ENCODE measurements at places on chromosomes 2 and 18.

DNA sequence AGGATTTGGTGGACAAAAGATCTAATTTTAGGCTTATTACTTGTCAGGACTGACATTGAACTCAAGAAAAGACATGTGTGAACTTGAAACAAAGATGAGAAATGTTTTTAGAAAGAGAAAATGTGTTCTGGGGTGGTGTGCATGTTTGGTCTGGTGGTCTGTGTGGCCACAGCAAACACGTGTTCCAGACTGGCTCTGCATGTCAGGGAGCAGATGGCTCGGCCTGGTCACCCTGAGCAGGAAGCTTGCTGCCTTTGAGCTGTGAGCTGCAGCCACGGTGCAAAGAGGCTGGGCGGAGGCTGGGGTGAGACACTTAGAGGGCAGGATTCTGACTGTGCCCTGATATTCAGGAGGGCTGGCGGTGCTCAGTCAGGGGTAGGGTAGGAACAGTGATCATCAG is 186.1 kb downstream of the CTIF start:
- DNase-seq = no peak

DNA sequence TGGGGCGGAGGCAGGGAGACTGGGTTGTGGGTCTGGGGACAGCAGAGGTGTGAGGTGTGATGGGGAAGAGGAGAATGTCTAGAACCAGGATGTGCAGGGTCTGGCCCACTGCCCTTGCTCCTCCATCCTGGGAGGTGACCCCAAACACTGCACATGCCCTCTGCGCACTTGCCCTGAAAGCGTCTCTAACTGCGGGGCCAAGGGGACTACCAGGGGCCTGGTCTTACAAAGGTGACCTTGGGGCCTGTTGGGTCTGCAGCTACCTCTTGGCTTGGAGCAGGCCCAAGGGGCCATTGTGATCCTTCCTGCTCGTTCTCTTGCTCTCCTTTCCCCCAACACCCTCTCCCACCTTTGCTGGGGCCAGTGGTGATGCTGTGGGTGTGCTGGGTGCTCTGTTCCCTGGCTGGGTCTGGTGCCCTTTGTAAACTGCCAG is 48.0 kb upstream of the FAHD2A start:
- no peak for DNase-seq

DNA sequence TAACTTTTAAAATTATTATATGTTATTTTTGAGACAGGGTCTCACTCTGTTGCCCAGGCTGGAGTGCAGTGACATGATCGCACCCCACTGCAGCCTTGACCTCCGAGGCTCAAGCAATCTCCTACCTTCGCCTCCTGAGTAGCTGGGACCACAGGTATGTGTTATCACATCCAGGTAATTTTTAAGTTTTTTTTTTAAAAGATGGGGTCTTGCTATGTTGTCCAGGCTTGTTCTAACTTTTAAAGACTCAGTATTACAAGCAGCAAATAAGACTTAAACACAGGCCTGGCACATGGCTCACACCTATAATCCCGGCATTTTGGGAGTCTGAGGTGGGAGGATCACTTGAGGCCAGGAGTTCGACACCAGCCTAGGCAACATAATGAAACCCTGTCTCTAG is 101.2 kb downstream of the ASXL2 start:
- DNase-seq = no peak

GRCh38 chr18:69978732-69979715 is 31.4 kb upstream of the CD226 start:
- DNase-seq = no peak

GRCh38 chr18:74012954-74013630 is 134.5 kb downstream of the FBXO15 start:
- no peak for DNase-seq

DNA sequence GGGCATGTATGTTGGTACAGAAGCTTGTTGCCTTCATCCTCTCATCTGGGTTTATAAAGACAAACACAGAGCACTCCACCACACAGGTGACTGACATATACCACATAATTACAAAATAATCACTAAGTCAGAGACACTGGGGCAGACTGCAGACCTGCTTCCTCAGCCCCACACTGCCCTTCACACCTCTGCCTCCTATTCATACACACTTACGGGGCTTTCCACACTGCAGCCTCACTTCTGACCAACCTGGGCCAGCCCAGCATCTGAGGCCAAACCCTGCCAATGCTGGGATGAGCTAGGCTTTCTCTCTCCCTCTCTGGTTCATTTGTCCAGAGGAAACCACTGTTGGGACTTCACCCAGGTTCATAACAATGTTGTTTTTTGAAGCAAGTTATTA is 4.5 kb downstream of the EMX1 start:
- DNase-seq = no peak

DNA sequence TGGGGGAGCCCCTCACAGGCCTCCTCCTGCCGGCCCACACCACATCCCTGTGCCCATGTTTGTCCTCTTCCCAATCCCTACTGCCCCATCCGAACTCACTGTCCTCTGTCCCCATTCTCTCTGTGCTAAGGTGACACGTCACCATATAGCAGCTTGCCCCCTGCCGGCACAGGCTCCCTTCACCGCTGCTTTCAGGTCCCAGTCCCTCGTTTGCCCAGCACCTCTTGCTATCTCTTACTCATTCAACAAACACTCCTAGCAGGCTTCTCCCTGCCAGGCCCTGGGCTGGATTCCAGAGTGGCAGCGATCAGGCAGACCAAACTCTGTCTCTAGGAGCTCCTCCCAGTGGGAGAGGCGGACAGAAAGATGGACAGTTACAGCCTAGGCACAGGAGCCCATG is 74.3 kb downstream of the TFCP2L1 start:
- DNase-seq = no peak

GRCh38 chr2:101580528-101580927 is 105.6 kb upstream of the RFX8 start:
- DNase-seq = no peak

GRCh38 chr2:238596571-238597551 is 170.1 kb downstream of the ASB1 start:
- no peak for DNase-seq

- DNase-seq = no peak
These were observed 208.7 kb downstream of the RIT2 start for GRCh38 chr18:42906761-42907160.

DNA sequence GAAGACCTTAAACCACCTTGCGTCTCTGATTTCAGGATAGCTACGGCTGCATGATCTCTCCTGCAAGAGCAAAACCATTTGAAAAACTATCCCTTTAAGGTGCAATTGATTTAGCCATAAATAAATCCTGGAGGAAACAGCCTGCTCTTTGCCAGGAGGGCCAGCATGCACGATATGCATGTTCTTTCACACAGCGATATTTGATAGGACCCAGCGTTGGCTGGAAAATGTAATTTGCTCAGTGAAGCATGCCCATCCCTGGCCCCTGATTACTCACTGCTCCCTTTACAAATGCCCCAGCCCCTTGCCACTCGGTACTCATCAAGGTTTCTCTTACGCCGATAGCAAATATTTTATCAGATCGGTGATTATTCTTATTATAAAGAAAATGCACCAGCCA is 315.4 kb downstream of the CDH2 start:
- no peak for DNase-seq

- DNase-seq = no peak
These were observed 10.9 kb downstream of the TMEM200C start for GRCh38 chr18:5884375-5884774.

GRCh38 chr18:9516437-9517064 is 41.2 kb downstream of the RALBP1 start:
- no peak for DNase-seq

- DNase-seq = no peak
These were observed 35.2 kb downstream of the MOGAT1 start for GRCh38 chr2:222706616-222707015.

DNA sequence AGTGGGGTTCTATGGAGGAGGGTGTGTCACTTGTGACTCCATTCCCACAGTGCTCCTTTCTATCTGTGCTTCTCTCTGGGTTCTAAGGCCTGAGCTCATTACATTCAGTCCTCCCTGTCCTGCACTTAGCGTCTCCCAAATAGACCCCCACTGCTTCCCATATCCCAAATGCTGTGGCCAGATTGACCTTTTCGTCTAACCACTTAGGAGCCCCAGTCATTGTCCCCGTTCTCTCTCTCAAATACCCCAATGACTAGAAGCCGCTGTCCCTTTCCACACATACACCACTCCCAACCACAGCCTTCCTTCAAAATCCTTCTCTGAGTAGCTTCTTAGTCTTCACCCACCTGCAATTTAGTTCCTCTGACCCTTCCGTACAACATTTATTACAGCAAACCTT is 146.5 kb downstream of the TRIM43 start:
- DNase-seq = no peak

DNA sequence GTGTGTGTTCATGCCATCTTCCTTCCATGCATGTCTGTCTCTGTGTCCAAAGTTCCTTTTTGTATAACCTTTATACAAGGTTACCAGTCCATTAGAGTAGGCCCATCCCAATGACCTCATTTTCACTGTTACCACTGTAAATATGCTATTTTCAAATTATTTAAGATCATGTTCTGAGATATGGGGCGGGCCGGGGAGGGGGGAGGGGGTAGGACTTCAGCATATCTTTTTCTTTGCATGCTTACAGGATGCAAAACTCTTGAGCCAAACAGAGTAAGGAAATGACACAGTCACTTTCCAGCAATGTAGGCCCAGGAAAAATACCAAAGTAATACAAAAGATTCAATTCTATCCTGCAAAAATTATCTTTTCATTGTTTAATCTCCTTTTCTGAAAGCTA is 124.1 kb upstream of the HNRNPA3 start:
- no peak for DNase-seq

- DNase-seq = no peak
These were observed 2082.3 kb upstream of the CELF4 start for GRCh38 chr18:39647627-39648534.

GRCh38 chr2:100036026-100036425 is 106.4 kb downstream of the AFF3 start:
- DNase-seq = no peak

DNA sequence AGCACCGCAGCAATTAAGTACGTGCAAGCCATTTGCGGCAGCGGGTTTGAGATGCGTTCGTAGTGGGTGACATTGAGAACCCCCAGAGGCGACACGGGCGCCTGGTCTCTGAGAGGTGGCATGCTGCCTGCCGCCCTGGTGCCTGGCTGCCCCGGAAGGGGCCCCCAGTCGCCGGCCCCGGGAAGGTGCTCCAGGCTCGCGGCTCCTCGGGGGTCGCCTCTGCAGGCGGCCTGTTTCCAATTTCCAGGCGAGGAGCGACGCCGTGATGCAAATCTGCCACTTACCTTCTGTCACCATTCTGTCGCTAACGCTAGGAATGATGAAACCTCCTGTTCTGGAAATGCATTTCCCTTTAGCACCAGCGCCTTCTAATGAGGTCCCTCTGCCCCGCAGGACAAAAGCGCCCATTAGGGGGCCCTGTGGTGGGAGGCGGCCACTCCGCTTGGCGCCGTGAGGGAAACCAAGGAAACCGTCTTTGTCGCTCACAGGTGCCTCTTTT is 13.0 kb downstream of the KIF5C start:
- DNase-seq = no peak

GRCh38 chr2:188973641-188974040 is 532 bp upstream of the COL3A1 start:
- no peak for DNase-seq

DNA sequence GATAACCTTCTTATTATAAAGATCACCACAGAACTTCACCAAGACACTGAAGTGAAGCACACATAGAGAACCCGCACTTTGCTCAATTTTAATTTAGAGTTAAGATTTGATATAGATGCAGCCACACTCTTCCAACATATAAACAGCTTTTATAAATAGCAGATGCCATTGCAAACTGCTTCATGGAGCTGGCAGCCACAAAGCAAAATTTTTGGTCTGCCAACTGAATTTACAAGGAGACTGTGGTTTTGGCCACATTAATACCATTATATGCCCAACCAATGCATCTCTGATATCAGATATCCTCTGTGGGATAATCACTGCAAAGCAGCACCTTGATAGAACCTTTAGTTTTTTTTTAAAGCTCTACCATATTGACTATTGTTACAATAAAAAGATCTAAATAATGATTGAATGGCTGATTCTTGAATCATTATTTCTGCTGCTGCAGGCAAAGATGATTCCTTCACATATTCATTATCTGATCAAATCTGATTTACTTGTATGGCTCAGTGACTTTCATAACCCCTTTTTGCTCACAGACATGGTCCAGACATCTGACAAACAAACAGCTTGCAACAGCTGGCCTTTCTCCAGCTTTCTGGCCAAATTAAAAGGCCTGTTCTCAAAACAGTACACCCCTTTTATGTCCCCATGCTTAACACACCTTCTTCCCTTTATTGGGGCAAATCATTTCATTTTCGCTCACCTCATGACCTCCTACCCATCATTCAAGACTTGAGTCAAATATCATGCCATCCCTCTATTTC is 88.4 kb downstream of the METTL4 start:
- no peak for DNase-seq

DNA sequence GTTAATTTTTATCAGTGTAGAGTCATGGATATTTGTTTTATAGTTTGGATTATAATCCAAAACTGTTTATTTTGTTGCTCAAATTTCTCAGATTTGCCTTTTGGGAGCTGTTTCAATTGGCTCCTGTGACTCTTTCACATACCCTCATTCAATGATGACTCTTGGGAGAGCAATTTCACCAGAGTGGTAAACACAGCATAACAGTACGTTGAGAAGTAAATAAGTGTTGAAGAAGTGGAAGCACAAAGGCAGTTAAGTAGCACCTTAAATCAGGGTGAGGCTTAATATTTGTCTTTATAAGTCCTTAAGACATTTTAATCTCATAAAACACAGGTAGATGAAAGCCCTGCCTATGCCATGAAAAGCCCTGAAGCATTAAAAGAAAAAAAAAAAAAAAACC is 17.1 kb upstream of the SLC39A10 start:
- DNase-seq = no peak

GRCh38 chr2:28587526-28588291 is 91.8 kb downstream of the PLB1 start:
- no peak for DNase-seq

DNA sequence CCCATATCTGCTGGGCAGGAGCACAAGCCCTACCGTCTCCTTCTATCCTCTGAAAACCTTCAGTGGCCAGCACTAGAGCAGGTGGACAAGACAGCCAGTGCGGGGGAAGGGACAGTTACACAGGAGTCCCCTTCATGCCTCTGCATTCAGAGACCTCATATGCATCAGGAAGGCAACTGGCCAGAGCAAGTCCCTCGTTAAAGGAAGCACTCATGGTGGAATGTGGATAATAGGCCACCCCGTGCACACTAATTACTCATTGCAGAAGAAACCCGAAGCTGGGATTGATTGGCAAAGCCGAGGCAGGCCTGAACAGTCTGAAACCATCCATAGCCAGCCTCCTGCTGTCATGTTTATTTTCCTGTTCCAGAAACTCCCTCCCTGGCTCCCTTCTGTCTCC is 11.2 kb downstream of the KIAA2012 start:
- DNase-seq = no peak

GRCh38 chr2:230319211-230319862 is 7.7 kb upstream of the SP140L start:
- DNase-seq = no peak

DNA sequence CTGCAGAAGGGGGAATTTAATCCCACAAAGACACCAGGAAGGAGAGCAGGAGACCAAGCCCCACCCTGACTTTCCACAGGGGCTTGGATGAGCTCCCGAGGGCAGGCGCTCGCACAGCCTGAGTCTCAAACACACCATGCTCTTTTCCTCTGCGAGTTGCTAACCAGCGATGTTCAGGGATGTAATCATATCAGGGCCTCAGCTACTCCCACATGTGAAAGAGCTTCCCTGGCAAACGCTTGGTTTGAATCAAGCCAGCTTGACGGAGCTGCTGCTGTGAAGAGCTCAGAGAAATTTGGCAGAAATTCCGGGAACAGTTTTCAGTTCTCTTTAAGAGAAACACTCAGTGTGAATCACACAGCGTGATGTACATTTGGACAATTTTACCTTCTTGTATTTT is 385.8 kb downstream of the GALR1 start:
- DNase-seq = no peak
